ENCODE measurements at places on chromosomes 4 and X. TPM values are rescaled to one million over a fixed set of nuclear protein-coding genes. Genes with fewer than 3 reads are reported as not detected.

DNA sequence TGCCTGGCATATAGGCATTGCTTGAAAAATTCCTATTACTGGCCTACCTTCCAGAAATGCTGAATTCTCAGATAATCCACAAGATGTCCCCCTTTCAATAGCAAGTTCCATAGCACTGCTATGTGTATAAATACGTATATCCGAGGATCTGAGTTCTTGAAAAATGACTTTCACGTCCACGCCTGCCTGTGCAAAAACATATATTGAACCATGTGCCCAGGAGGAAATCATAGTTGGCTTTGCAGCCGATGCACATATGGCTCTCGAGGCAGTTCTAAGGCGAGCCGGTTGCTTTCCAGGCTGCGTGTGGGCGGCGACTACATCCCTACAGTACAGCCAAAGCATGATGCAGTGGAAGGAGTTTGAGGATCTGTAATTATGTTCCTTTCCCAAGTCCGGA lies 55.4 kb upstream of the ESX1 start:
- no peaks in the 10 kb centered on the region for H3K36me3 ChIP-seq
- no peak overlapping the region for H3K4me3 ChIP-seq
- H3K4me1 ChIP-seq = no peaks in the 10 kb centered on the region
- peak; percentile 15 for DNase-seq

GRCh38 chr4:25069014-25069413 lies 38.3 kb upstream of the LGI2 start:
- no peak overlapping the region for H3K27ac ChIP-seq
- no peaks in the 10 kb centered on the region for H3K4me1 ChIP-seq
- no peaks in the 10 kb centered on the region for H3K27me3 ChIP-seq
- no peaks in the 10 kb centered on the region for H3K36me3 ChIP-seq

Gene GLA
- polyA plus RNA-seq = 15.9 TPM

Gene SLC7A11
- 0.22 TPM for polyA plus RNA-seq
